ENCODE measurements at places on chromosomes 11 and 22. TPM values are rescaled to one million over a fixed set of nuclear protein-coding genes. Genes with fewer than 3 reads are reported as not detected.

FGF19 gene
- not detected for total RNA-seq

OR51E2 gene
- not detected for total RNA-seq

PRR33 gene
- total RNA-seq: not detected

UBQLNL gene
- 0.24 TPM for total RNA-seq

DNA sequence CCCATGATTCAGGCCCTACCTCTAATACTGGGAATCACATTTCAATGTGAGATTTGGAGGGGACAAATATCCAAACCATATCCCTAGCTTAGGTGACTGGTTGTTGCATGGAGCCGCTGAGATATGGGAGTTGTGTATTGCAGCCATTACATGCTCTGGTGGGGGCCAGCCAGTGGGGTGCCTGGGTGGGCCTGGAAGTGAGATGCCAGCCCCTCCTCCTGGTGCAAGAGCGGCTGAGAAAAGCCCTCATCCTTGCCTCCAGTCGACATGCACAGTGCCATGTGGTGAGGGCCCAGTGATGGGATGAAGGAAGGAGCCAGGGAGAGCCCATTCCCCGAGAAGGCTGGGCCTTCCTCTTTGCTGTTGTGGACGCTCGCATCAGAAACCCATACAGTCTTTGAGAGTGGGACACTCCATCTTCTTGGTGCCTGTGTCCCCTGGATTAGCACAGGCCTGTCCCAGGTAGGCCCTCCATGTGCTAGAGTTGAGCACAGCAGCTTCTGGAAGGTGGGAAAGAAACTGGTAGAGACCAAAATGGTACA is 1043.0 kb downstream of the TBC1D22A start:
- H3K4me3 ChIP-seq: no peak overlapping the region
- no peaks in the 10 kb centered on the region for H3K27me3 ChIP-seq
- H3K4me1 ChIP-seq: no peaks in the 10 kb centered on the region

DNA sequence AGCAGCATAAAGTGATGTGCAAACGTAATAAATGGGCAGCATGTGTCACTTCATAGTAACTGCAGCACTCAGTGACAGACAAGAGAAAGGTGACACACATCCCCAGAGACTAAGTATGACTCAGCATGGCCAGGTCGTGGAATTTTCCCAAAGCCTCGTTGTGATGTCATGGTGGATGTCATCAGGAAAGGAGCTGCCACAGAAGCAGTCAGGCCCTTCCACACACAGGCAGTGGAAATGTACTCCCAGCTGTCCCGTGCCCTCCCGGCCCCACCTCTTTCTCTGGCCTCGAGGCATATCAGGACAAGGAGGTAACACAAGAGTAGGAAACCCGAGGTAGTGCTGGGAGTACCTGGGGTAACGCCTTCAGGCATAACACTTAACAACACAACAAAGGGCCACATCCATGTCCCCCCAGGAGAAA is 8.1 kb downstream of the PC start:
- no peaks in the 10 kb centered on the region for H3K36me3 ChIP-seq
- H3K27ac ChIP-seq: no peak overlapping the region
- no peak overlapping the region for H3K4me3 ChIP-seq
- no peaks in the 10 kb centered on the region for H3K27me3 ChIP-seq
- no peaks in the 10 kb centered on the region for H3K4me1 ChIP-seq

GRCh38 chr11:81174646-81175330 is 1558.9 kb downstream of the FAM181B start:
- H3K4me3 ChIP-seq: no peak overlapping the region
- no peak for DNase-seq
- no peak overlapping the region for H3K27ac ChIP-seq
- H3K27me3 ChIP-seq: no peaks in the 10 kb centered on the region
- H3K4me1 ChIP-seq: no peaks in the 10 kb centered on the region

DNA sequence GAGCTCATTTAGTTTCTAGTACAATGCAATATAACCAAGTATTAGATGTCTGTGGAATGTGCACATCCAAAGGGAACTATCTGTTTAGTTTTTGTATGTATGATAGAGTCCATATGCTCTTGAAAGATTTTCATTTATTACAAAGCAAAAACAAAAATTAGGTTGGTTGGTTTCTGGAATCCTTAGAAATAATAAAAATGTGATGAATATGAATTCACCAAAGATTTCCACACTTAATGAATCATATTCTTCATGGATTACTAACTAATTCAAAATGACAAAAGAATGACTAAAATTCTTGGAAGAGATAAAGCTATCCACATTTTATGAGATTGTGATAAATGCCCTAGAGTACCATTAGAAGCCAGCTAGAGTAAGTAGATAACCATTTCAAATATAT is 261.1 kb downstream of the SBF2 start:
- no peak overlapping the region for H3K4me3 ChIP-seq
- no peaks in the 10 kb centered on the region for H3K27me3 ChIP-seq
- no peaks in the 10 kb centered on the region for H3K36me3 ChIP-seq
- H3K4me1 ChIP-seq: no peaks in the 10 kb centered on the region
- DNase-seq: no peak

GRCh38 chr11:130128626-130129025 is 31.0 kb upstream of the ST14 start:
- no peaks in the 10 kb centered on the region for H3K4me1 ChIP-seq
- H3K27me3 ChIP-seq: no peaks in the 10 kb centered on the region
- H3K36me3 ChIP-seq: peaks cover 42% of the 10 kb centered on the region
- H3K27ac ChIP-seq: no peak overlapping the region
- DNase-seq: no peak
- H3K4me3 ChIP-seq: no peak overlapping the region

- no peaks in the 10 kb centered on the region for H3K36me3 ChIP-seq
- H3K27ac ChIP-seq: no peak overlapping the region
- no peaks in the 10 kb centered on the region for H3K4me1 ChIP-seq
- no peaks in the 10 kb centered on the region for H3K27me3 ChIP-seq
These were observed 66.7 kb upstream of the LMO1 start for GRCh38 chr11:8330404-8330803.

DNA sequence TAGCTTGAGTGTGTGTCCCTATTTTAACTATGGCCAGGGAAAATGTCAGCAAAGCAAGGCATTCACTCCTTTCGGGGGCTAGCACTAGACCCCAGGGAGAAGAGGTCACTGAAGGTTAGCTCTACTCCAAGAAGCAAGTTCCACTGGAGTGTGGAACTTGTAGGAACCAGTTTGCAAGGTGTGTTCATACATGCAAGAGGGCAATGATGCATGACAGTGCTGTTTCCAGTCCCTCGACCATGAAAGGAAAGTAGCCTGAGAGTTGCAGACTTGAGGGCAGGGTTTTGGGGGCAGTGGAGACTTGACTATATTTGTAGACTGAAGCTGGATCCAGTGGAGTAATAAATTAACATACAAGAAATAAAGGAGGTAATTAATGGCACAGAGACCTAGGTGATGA is 21.6 kb upstream of the SLC36A4 start:
- H3K27ac ChIP-seq: no peak overlapping the region
- no peaks in the 10 kb centered on the region for H3K27me3 ChIP-seq
- no peaks in the 10 kb centered on the region for H3K36me3 ChIP-seq
- no peak overlapping the region for H3K4me3 ChIP-seq
- no peak for DNase-seq
- peaks cover 8% of the 10 kb centered on the region for H3K4me1 ChIP-seq

- H3K27ac ChIP-seq: no peak overlapping the region
- no peak for DNase-seq
- H3K36me3 ChIP-seq: no peaks in the 10 kb centered on the region
These were observed 75.3 kb downstream of the BCR start for GRCh38 chr22:23255506-23256170.

- no peaks in the 10 kb centered on the region for H3K27me3 ChIP-seq
- no peak for DNase-seq
- H3K4me3 ChIP-seq: no peak overlapping the region
- no peaks in the 10 kb centered on the region for H3K4me1 ChIP-seq
- H3K27ac ChIP-seq: no peak overlapping the region
- H3K36me3 ChIP-seq: no peaks in the 10 kb centered on the region
These were observed 10.4 kb upstream of the SPINDOC start for GRCh38 chr11:63802637-63803414.

DNA sequence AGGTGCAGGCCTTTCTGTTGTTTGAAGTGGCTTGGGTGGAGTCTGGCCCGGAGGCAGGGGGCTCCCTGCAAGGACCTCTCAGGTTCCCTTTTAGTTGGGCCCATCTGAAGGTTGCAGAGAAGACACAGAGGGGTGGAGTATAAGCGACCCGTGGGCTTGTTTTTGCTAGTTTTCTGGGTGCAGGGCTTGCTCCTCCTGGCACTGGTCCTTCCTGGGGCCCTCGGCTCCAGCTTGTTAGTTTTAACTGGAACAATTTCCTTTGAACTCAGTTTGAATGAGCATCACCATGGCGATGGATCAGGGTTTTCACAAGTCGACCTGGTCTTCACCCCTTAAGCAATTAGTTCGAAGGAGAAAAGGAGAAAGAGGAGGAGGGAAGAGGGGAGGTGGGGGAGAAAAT is 28.5 kb upstream of the OAF start:
- H3K27me3 ChIP-seq: no peaks in the 10 kb centered on the region
- H3K36me3 ChIP-seq: no peaks in the 10 kb centered on the region
- no peak for DNase-seq
- H3K4me1 ChIP-seq: peaks cover 32% of the 10 kb centered on the region

DNA sequence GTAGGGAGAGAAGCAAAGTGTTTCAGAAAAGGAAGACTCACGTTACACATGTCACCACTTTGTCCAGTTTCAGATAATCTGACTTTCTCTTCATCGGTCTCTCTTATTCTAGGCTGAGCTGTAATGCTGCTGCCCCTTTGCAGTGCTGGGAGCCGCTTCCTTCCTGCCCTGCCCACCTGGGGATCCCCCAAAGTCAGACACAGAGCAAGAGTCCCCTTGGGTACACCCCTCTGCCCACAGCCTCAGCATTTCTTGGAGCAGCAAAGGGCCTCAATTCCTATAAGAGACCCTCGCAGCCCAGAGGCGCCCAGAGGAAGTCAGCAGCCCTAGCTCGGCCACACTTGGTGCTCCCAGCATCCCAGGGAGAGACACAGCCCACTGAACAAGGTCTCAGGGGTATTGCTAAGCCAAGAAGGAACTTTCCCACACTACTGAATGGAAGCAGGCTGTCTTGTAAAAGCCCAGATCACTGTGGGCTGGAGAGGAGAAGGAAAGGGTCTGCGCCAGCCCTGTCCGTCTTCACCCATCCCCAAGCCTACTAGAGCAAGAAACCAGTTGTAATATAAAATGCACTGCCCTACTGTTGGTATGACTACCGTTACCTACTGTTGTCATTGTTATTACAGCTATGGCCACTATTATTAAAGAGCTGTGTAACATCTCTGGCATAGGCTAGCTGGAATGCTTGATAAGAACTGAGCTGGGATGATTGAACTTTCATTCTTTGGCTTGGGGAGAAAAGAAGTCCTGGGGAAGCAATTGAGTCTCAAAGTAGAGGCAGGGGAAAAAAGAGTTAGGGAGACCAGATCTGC is 31.2 kb upstream of the SMIM35 start:
- H3K27me3 ChIP-seq: no peaks in the 10 kb centered on the region
- no peaks in the 10 kb centered on the region for H3K36me3 ChIP-seq
- no peak overlapping the region for H3K4me3 ChIP-seq

GRCh38 chr11:117300773-117301172 is 9.6 kb downstream of the BACE1-AS start:
- H3K27me3 ChIP-seq: no peaks in the 10 kb centered on the region
- H3K36me3 ChIP-seq: no peaks in the 10 kb centered on the region
- no peak for DNase-seq

GRCh38 chr11:88886796-88887195 is 179.0 kb downstream of the GRM5 start:
- H3K36me3 ChIP-seq: no peaks in the 10 kb centered on the region
- no peak overlapping the region for H3K27ac ChIP-seq
- DNase-seq: no peak
- H3K4me1 ChIP-seq: no peaks in the 10 kb centered on the region
- H3K27me3 ChIP-seq: no peaks in the 10 kb centered on the region
- no peak overlapping the region for H3K4me3 ChIP-seq

DNA sequence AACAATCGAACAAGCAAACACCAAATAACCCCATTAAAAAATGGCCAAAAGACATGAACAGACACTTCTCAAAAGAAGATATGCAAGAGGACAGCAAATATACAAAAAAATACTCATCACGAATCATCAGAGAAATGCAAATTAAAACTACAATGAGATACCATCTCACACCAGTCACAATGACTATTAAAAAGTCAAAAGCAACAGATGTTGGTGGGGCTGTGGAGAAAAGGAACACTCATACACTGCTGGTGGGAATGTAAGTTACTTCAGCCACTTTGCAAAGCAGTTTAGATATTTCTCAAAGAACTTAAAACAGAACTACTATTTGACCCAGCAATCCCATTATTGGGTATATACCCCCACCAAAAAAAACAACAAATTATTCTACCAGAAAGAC is 51.3 kb upstream of the FLI1 start:
- no peaks in the 10 kb centered on the region for H3K36me3 ChIP-seq
- H3K4me3 ChIP-seq: no peak overlapping the region
- H3K27ac ChIP-seq: no peak overlapping the region
- no peak for DNase-seq
- no peaks in the 10 kb centered on the region for H3K27me3 ChIP-seq
- H3K4me1 ChIP-seq: no peaks in the 10 kb centered on the region

GRCh38 chr22:44574057-44574639 is 76.1 kb upstream of the RTL6 start:
- H3K4me3 ChIP-seq: no peak overlapping the region
- no peaks in the 10 kb centered on the region for H3K27me3 ChIP-seq
- H3K36me3 ChIP-seq: no peaks in the 10 kb centered on the region
- peak; percentile 69 for DNase-seq
- H3K4me1 ChIP-seq: no peaks in the 10 kb centered on the region

DNA sequence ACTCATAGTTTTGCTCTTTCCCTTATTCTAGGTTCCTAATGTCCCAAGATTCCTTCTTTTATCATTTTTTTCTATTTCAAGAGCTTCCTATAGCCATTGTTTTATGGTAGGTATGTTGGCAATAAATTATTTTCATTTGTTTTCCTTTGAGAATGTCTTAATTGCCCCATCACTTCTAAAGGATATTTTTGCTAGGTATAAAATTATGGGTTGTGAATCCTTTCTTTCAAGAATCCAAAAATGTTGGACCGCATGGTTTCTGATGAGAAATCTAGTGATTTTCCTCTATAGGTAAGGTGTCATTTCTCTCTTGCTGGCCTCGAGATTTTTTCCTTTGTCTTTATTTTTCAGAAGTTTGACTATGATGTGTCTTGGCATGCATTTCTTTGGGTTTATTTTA is 22.3 kb downstream of the RTL6 start:
- DNase-seq: no peak
- H3K4me1 ChIP-seq: no peaks in the 10 kb centered on the region
- H3K27ac ChIP-seq: no peak overlapping the region
- H3K4me3 ChIP-seq: no peak overlapping the region

GRCh38 chr22:49962012-49962750 is 1.6 kb downstream of the PIM3 start:
- peaks cover 18% of the 10 kb centered on the region for H3K4me1 ChIP-seq
- DNase-seq: peak; percentile 93
- H3K36me3 ChIP-seq: peaks cover 19% of the 10 kb centered on the region

DNA sequence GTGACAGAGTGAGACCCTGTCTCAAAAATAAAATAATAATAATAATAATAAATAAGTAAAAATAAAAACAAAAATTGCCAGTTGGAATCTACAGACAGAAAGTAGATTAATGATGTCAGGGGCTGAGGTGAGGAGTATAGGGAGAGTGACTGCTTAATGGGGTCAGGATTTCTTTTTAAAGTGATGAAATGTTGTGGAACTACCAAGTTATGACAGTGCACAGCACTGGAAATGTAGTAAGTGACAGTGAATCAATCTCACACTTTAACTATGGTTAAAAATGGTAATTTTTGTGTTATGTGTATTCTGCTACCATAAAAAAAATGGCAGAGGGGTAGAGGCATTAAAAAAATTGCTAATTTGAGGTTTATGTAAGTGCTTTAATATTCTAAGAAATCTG is 87.2 kb downstream of the ATG16L2 start:
- DNase-seq: no peak
- H3K36me3 ChIP-seq: no peaks in the 10 kb centered on the region
- H3K27me3 ChIP-seq: no peaks in the 10 kb centered on the region
- H3K4me1 ChIP-seq: no peaks in the 10 kb centered on the region
- H3K4me3 ChIP-seq: no peak overlapping the region

All from pancreas (tissue), 10 donors.